ENCODE measurements at places on chromosomes 6 and 20.

DNA sequence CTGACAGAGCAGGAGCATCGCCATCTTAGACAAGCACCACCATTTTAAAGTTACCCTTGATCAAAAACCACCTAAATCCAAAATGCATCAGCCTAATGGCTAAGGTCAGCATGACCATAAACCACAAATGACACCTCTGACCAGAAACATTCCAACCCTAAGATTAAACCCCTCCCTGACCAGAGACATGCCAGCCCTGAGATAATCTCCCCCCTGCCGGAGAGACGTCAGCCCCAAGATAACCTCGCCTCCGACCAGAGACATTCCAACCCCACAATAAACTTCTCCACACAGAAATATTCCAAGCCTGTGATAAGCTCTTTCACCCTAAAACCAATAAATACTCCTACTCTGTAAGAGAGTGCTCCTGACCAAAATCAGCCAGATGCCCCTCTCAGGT lies 53.5 kb downstream of the PXDC1 start:
- no peak for DNase-seq

- DNase-seq, result no peak
Measured at GRCh38 chr20:8568075-8568474, 436.0 kb downstream of the PLCB1 start.

DNA sequence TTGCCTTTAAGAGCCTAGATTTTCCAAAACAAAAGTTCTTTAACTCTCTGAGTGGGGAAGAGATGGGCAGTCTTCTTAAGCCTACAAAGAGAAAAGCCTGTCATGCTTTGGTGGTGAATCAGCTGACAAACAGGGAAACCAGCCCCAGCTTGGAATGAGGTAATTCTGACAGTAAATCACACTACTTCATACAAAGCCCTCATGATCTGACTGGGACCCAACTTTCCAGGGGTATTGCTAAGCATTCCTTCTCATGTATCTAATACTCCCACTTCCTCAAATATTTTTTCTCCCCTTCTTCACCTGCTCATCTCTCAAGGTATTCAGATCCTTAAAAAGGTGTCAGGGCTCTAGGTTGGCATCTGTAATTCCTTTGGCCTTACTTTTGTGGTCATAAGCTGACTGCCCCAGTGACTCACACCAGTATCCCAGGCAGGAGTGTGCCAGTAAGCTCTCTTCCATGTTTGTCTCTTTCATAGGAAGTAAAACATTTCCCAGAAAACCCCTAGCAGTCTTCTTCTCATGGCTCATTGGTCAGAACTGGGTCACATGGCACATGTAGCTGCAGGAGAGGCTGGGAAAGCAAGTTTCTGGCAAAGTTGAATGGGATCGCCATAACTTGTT lies 15.0 kb upstream of the TBC1D22B start:
- DNase-seq, result peak; percentile 42

DNA sequence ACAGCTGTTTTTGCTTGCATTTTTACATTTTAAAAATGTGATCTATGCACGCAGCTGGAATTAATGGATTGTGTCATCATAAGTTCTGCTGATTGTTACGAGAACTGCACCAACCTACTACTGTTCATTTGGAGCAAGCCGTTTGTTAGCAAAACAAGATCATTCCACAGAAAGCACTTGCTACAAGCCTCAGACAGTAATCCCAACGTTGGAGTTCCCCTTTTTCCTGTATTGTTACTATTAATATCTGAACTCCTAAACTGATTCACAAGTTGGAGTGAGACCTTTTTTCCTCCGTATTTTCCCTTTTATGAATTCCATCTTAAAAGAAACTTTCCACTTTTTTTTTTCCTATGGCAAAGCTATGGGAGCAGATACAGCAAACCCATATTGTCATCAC lies 3.5 kb downstream of the TENT5A start:
- DNase-seq, result no peak

DNA sequence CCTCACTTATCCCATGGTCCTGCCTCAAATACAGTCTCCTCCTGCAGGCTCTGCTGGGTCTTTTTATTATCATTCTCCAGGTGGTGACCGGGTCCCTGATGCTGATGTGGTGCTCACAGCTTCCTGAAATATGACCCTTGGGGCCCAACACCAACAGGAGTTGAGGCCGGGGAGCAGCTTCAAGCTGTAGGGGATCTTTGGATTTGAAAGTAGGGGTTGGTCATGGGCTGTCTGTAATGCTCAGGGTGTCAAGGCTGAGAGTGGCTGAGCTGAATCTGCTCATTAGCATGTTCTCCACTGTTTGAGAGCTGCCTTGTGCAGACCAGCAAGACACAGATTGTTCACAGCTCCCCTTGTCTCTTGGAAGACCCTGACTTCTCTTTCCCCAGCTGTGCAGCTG lies 35.5 kb downstream of the HLA-F start:
- no peak for DNase-seq

GRCh38 chr6:18457065-18457737 lies 70.1 kb downstream of the RNF144B start:
- DNase-seq, result no peak

- DNase-seq, result no peak
Measured at GRCh38 chr6:116446399-116446798, 14.8 kb upstream of the CALHM6 start.

GRCh38 chr20:37521061-37521771 lies at the start of gene NNAT:
Gene NNAT, plus strand, starts transcription at chr20:37521250. Its CDS starts 82 bp downstream, at chr20:37521332.
- no peak for DNase-seq

GRCh38 chr6:43947860-43948259 lies 177.8 kb downstream of the VEGFA start:
- no peak for DNase-seq

GRCh38 chr6:1324936-1325335 lies 13.0 kb downstream of the FOXQ1 start:
- DNase-seq, result no peak

DNA sequence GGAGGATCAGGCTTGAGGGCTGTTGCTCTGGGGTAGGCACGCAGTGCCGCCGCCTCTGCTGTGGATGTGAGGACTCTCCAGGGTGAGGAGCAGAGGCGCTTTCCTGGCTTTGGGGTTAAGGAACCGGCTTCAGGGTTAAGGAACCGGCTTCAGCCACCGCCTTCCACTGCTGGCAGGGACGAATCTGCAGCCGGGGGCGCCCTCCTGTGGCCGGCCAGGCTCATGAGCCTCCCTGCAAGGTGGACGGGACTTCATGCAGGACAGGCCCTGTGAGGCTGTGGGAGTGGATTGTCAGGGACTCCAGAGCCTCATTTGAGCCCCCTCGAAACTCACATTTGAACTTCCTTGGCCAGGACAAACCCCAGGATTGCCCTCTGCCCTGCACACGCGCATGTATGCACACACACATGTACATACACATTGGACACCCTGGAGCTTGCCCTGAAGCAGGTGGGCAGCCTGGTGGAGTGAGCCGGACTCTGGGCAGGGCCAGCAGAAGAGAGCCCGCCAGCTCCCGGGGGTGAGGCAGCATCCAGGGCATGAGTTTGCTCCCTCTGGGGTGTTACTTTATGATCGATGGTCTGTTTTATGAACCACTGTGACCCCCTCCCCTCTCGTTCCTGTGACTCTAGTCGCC lies 146.9 kb downstream of the PHACTR3 start:
- peak; percentile 83 for DNase-seq

DNA sequence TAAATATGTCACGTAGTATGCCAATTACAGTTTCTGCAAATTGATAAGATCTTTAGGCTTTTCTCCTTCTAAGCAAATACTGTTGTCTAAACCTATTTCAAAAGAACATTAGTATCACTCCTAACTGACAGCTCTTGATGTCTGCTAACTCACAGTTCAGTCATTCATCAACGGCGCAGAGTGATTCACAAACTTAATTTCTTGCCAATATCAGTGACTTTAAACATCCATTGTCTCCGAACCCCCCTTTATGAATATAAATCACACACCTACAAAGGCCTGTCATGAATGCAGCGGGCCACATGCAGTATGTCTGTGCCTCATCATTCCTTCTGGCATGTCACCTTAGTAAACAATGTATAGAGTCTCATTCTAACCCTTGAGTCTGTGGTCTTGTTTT lies 420.6 kb downstream of the CDC5L start:
- no peak for DNase-seq

DNA sequence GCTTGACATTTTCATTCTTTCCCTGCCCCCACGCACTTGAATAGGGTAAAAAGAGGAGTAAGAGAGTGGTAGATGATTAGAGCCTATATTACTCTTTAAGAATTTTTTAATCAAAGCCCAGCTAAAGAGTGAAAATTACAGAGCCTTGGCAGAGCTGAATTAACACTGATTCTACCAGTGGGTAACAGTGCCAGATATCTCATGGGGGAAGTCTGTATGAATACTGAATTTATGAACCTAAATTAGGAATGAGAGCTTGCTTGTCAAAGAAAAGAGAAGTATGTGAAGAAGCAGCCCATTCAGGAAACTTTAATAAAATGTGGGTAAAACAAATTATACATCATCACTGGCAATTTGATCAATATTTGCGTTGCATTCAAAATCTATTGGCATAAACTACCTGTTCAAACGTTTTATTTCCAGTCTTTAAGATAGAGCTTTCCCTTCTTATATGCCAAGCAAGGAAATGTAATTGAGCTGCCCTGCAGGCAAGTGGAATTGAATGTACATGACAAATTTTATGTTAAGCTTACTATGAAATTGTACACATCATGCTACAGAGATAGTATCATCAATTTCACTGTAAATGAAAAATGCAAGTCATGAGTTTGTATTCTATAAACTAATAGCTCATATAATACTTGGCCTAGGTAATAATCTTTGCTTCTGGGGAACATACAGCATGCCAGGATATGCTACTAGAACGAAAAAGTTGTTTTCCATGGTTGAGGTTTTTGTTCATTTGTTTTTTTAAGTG lies 14.5 kb downstream of the SOBP start:
- no peak for DNase-seq

DNA sequence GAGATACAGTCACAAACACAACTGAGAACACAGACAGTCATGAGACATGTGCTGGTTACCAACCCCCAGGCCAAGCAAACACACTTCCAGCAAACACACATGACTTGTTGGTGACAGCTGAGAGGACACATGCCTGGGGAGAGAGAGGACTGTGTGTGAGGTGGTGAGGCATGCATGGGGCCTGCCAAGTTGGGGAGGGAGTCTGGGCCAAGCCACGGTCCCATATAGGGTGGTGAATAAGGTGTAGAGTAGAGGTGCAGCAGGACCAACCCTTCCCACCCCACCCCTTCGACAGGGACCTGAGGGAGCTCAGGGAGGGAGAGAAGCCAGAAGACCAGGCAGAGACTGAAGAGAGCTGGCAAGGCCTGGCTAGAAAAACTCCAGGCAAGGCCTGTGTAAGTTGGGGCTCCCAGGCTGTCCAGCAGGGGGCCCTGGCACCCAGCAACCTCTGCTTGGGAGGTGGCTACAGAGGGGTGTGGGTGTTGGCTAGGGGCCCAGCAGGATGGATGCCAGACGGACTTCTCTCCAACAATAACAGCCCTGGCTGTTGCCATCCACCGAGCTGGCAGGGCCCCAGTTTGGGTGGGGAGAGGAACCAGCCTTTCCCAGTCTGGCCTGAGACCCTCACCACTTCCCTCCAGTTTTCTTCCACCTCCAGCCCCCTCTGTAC lies 2.0 kb upstream of the SLC29A1 start:
- peak; percentile 98 for DNase-seq

GRCh38 chr6:148611213-148611612 lies 135.6 kb upstream of the UST start:
- DNase-seq, result no peak

DNA sequence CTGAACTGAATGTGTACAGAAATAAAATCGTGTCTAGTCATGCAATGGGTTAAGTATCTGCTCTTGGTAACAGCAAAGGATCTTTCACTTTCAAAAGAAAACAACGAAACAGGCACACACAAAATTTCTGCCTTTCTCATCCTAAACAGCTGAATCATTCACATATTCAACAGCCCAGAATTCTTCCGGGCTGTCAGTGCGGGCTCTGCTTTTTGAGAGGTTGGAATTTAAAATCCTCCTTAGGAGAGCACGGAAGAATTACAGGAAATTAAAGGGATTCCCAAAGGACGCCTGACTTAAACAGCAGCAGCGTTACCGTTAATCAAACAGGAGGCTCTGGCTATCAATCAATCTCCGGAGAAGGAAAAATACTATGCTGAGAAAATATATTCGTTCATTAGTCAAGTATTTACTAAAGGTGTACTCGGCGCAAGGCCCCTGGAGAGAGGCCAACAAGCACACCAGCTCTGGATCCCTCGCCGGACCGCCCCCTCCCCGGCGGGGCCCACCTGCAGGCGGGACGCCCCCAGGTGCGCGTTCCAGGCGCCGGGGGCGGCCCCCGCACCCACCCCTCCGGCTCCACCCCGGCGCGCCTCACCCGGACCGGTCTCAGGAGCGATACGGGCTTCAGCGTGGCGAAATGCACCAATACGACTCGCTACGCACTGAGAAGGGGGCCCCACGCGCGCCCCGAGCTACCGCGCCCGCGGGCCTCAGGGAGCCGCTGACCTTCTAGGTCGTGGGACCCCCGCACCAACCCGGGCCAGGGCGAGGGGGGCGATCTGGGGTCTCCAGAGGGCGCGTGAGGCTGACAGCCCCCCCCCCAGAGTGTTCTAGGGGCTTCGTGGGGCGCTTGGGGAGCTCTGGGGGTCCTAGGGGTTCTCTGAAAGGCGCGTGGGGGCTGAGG lies 1.0 kb downstream of the NAPB start:
- no peak for DNase-seq

DNA sequence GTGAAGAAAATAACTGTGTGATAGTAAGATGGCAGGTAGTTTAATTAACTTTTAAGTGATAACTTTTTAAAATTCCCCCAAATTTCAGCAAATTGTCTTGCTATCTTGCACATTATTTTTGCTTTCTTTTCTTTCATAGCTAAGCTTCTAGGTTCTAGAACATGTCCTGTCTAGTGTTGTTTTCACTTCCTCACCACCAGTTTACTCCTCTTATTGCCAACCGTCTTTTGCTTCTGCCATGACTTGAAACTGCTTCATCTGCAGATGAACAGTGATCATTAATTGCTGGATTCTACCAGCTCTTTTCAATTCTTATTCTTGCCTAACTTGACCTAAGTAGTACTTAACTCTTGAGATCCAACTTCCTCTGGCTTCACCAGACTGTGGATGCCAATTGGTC lies 137.8 kb downstream of the CENPW start:
- DNase-seq, result no peak

GRCh38 chr20:61350500-61351250 lies 98.6 kb downstream of the CDH4 start:
- no peak for DNase-seq

Data from H54 (cell line).